Esophagus muscularis mucosa (tissue), 4 donors: ENCODE measurements at places on chromosomes 3 and 15.

GRCh38 chr15:40751745-40752144 lies 3.3 kb downstream of the RMDN3 start:
- DNase-seq = no peak

DNA sequence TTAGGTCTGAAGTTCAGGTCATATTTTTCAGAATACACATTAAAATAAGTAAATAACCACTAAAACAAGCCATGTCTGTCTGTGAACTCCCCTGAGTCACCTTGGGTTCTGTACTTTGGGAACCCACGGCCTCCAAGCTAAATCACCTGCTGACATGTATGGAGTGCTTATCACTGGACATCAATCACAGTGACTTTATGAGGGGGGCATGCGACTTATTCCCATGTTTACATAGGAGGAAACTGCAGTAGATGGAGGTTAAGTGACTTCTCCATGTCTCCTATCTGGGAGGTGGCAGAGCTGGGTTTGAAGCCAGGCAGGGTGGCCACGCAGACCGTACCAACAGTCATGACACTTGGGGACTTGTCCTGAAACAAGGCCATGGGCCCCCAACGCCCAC lies 8.1 kb downstream of the ITIH4 start:
- no peak for DNase-seq

GRCh38 chr15:65532738-65533051 lies 2.4 kb downstream of the HACD3 start:
- DNase-seq = no peak

DNA sequence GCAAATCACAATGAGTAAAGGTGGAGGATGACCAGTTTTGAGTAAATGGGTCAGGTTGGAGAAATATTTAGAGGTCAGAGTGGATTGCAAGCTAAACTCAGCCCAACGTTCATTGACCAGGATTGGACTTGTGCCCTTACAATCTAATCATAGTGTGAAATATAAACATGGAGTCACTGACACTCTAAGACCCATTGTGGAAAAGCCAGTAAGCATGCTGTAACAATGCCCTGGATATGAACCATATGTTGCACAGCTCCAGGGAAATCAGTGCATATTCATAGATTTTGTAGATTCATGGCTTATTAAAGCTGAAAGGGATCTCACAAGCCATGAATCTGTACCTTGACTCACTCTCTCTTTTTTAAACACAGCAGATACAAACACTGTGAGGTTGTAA lies 660.2 kb upstream of the LMCD1 start:
- no peak for DNase-seq

GRCh38 chr3:6204891-6205290 lies 656.0 kb upstream of the GRM7 start:
- DNase-seq = no peak

DNA sequence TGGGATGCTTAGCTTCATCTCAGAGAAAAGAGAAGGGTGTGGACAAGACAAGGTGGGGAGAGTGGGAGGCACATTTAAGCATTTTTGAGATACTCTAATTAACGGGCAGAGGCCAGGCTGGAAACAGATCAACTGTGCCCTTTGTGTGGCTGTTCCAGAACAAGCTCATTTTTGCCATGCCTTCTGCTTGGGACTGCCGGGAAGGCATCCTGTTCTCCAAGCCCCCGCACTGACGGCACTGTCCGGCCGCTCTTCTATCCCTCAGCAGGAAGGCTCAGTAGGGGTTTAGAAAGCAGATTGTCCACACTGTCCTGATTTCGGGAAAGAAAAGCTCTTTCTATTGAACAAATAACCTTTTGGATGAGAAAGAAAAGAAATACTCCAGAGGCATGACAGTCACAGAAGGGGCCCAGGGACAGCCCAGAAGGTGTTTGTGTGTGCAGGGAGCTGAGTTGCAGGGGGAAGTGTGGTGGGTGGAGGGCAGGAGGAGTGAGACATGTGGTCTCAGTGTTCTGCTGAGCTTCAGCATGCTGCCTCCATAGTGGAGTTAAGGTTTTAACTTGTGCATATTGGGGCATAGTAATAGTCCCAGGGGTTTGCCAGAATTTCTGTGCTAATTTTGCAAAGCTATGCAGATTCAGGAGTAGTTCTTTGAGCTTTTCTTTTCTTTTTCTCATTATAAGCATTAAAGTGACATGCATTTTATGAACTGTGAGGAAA lies 27.3 kb downstream of the SV2B start:
- DNase-seq = no peak

GRCh38 chr3:186724911-186725310 lies 7.8 kb downstream of the KNG1 start:
- no peak for DNase-seq

GRCh38 chr3:9198899-9199335 lies 50.5 kb downstream of the SRGAP3 start:
- DNase-seq = no peak
